ENCODE measurements at places on chromosomes 4 and X. TPM values are rescaled to one million over a fixed set of nuclear protein-coding genes. Genes with fewer than 3 reads are reported as not detected.

Gene FGF2
- total RNA-seq = 0.04 TPM

Gene SPIN2B
- total RNA-seq = 10.4 TPM

Gene ZNF157
- not detected for total RNA-seq

Gene DDX60
- total RNA-seq = 0.18 TPM

Gene DDX53
- not detected for total RNA-seq

Gene PLP1
- 0.27 TPM for total RNA-seq

Gene PFKFB1
- total RNA-seq = 1.7 TPM

Gene IDS
- total RNA-seq = 3.4 TPM

Gene FGFR3
- 40.2 TPM for total RNA-seq

Gene SHOX
- total RNA-seq = not detected

- H3K36me3 ChIP-seq = 0 out of 2 replicates have a peak, but pooled peaks cover 1% of the 10 kb centered on the region
- DNase-seq = no peak
- H3K4me1 ChIP-seq = peaks cover 38% of the 10 kb centered on the region
- H3K27ac ChIP-seq = no peak overlapping the region
Measured at GRCh38 chr4:153348006-153348405, 3.5 kb downstream of the MND1 start.

- H3K4me3 ChIP-seq = no peak overlapping the region
- no peak overlapping the region for H3K27ac ChIP-seq
- DNase-seq = no peak
- H3K36me3 ChIP-seq = no peaks in the 10 kb centered on the region
Measured at GRCh38 chr4:20254511-20255250, 3.0 kb downstream of the SLIT2 start.

GRCh38 chrX:153387987-153388721, 13.0 kb downstream of the PNMA6E start:
- no peak overlapping the region for H3K27ac ChIP-seq
- H3K36me3 ChIP-seq = no peaks in the 10 kb centered on the region
- DNase-seq = no peak
- no peaks in the 10 kb centered on the region for H3K4me1 ChIP-seq
- H3K4me3 ChIP-seq = no peak overlapping the region

GRCh38 chr4:98470831-98471230, 187.6 kb downstream of the TSPAN5 start:
- no peaks in the 10 kb centered on the region for H3K36me3 ChIP-seq
- H3K27me3 ChIP-seq = 0 out of 2 replicates have a peak, but pooled peaks cover 2% of the 10 kb centered on the region
- H3K27ac ChIP-seq = no peak overlapping the region
- no peak overlapping the region for H3K4me3 ChIP-seq
- H3K4me1 ChIP-seq = no peaks in the 10 kb centered on the region

DNA sequence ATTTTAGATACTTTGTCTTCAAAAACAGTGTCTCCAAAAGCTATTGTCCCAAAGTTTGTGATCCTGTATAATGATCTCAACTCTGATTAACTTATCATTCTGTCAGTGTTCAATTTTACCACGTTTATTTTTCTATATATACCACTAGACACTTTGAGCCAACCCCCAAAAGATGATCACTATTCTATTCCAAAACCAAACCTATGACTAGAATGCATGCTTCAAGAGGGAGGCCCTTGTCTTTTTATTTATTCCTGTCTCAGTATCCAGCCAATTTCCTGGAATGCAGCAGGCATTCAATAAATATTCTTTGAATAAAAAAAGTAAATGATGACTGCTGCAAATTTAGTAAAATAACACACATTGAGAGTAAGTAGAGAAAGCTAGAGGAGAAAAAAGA, 275.6 kb downstream of the LDB2 start:
- H3K4me3 ChIP-seq = no peak overlapping the region
- no peaks in the 10 kb centered on the region for H3K27me3 ChIP-seq
- H3K27ac ChIP-seq = no peak overlapping the region
- no peaks in the 10 kb centered on the region for H3K36me3 ChIP-seq
- no peaks in the 10 kb centered on the region for H3K4me1 ChIP-seq

DNA sequence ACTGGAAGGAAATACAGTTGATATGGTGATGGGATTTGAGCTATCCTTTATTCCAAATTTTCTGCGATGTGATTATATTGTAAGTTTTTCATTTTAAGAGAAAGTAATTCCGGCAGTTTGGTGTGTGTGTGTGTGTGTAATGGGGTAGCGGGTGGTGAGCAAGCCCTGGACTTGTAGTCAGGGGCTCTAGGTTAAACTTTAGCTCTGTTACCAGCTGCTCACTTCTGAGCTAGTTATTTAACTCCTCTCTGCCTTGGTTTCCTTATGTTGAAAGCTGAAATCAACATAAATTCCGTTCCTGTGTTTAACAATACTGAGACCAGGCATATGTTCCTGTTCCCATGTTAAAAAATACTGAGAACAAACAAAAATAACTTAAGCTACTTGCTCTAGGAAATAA, 174.1 kb upstream of the CASK start:
- H3K36me3 ChIP-seq = no peaks in the 10 kb centered on the region
- no peaks in the 10 kb centered on the region for H3K27me3 ChIP-seq
- no peak overlapping the region for H3K4me3 ChIP-seq
- peaks cover 14% of the 10 kb centered on the region for H3K4me1 ChIP-seq
- no peak overlapping the region for H3K27ac ChIP-seq

DNA sequence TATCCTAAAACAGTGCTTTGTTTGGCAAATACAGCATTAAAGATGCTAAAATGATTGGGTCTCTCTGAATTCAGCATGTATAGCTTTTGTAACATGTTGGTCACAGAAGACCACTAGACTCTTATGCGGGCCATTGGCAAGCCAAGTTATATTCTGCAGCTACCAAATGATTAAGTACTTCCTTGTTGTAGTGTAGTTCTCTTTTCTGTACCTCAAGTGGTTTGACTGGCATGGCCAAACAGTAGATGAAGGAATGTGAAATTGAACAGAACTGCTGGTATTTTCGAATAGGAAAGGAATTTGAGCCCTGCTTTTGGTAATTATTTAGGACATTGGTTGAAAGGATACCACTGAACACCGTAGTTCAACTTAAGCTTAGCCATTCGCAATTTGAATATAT, 193.9 kb upstream of the GPC4 start:
- peaks cover 33% of the 10 kb centered on the region for H3K36me3 ChIP-seq
- no peaks in the 10 kb centered on the region for H3K27me3 ChIP-seq
- peaks cover 56% of the 10 kb centered on the region for H3K4me1 ChIP-seq
- no peak overlapping the region for H3K4me3 ChIP-seq
- H3K27ac ChIP-seq = no peak overlapping the region

- no peak for DNase-seq
- H3K27me3 ChIP-seq = no peaks in the 10 kb centered on the region
- H3K27ac ChIP-seq = no peak overlapping the region
- no peaks in the 10 kb centered on the region for H3K36me3 ChIP-seq
- no peak overlapping the region for H3K4me3 ChIP-seq
- no peaks in the 10 kb centered on the region for H3K4me1 ChIP-seq
Measured at GRCh38 chr4:121344098-121344497, 36.7 kb downstream of the QRFPR start.

- H3K36me3 ChIP-seq = no peaks in the 10 kb centered on the region
- H3K27me3 ChIP-seq = no peaks in the 10 kb centered on the region
- H3K4me3 ChIP-seq = no peak overlapping the region
- peak overlapping the region; percentile 50 for H3K27ac ChIP-seq
- H3K4me1 ChIP-seq = peaks cover 26% of the 10 kb centered on the region
Measured at GRCh38 chr4:139153411-139154133, 23.4 kb downstream of the ELF2 start.

DNA sequence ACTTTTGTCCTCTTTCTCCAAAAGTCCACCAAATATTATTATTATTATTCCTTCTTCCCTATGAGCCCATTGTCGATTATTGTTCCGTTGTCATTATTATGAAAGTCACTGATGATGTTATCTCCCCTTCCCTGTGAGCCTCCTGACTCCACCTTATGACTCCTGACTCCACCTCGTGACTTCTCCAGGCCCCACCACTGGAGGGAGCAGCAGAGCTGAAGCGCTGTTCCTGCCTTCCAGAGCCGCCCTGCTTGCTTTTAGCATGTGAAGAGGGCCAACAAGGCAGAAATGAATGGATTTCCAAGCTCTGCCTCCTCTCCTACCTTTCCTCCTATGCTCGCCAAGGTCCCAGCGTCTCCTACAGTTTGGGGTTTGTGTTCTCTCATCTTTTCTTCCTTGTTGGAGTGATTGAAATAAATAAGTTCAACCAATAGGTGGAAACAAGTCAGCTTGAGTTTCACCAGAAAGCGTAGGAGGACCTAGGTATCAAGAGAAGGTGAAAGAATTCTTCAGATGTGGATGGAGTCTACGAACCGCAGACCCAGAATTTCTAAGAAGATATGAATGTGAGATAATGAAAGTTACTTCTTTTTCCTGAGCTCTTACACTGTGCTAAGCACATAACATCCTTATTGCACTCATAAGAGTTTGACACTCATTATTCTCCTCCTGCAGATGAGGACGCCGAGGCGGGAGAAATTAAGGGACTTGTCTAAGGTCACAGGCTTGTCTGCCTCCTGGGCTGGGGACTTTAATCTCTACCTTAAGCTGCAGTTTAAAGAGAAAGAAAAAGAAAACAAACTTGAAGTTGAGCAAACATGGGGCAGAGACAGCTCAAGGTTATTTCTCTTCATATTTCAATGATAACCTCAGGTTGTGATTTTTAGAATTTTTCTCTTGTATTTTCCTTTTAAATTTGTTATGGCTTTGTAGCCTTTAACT, 26.1 kb downstream of the IGSF1 start:
- H3K4me3 ChIP-seq = peak overlapping the region; percentile 30
- H3K4me1 ChIP-seq = peaks cover 37% of the 10 kb centered on the region

- H3K4me3 ChIP-seq = no peak overlapping the region
- no peak for DNase-seq
- H3K4me1 ChIP-seq = no peaks in the 10 kb centered on the region
- H3K36me3 ChIP-seq = peaks cover 27% of the 10 kb centered on the region
Measured at GRCh38 chr4:184784628-184785257, 41.0 kb downstream of the ACSL1 start.

DNA sequence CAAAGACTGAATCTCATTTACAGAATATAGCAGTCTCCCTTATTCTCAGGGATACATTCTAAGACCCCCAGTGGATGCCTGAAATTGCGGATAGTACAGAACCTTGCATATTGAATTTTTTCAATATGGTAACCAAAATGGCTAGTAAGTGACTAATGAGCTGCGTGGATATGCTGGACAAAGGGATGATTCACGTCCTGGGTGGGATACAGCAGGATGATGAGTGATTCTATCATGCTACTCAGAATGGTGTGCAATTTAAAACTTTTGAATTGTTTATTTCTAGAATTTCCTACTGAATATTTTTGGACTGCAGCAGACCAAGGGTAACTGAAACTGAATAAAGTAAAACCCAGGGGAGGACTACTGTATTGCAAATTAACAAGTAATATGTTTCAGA, 66.7 kb downstream of the STAG2 start:
- H3K36me3 ChIP-seq = no peaks in the 10 kb centered on the region
- H3K27me3 ChIP-seq = no peaks in the 10 kb centered on the region
- H3K27ac ChIP-seq = no peak overlapping the region
- H3K4me3 ChIP-seq = no peak overlapping the region
- no peak for DNase-seq

GRCh38 chrX:108097380-108097779, 5.8 kb downstream of the ATG4A start:
- no peaks in the 10 kb centered on the region for H3K36me3 ChIP-seq
- no peak for DNase-seq
- H3K27me3 ChIP-seq = no peaks in the 10 kb centered on the region
- no peak overlapping the region for H3K27ac ChIP-seq

- H3K4me3 ChIP-seq = no peak overlapping the region
- peak; percentile 26 for DNase-seq
Measured at GRCh38 chr4:40685300-40685699, 55.6 kb upstream of the RBM47 start.

- H3K27me3 ChIP-seq = no peaks in the 10 kb centered on the region
- H3K36me3 ChIP-seq = no peaks in the 10 kb centered on the region
- H3K4me1 ChIP-seq = 0 out of 2 replicates have a peak, but pooled peaks cover 13% of the 10 kb centered on the region
- no peak for DNase-seq
- no peak overlapping the region for H3K27ac ChIP-seq
Measured at GRCh38 chr4:133997436-133997835, 204.2 kb downstream of the PABPC4L start.

DNA sequence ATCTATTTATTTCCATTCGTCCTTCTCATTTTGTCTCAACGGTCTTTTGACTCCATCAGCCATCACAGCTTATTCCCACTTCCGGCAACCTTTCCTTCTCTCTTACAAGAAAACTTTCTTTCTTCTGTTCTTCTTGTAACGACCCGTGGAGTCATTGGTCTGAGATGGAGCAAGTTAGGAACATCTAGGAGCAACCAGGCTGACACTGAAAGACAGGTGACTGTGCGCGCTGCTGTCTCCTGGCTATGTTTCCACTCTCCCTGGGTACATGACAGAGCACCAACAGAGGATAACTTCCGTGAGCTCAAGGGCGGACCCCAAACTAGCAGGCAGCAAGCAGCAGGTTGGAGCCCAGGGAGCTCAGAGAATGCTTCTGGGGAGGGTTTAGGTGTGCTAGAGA, 2.5 kb downstream of the FGF5 start:
- H3K4me1 ChIP-seq = no peaks in the 10 kb centered on the region
- H3K27me3 ChIP-seq = peaks cover 2% of the 10 kb centered on the region
- H3K27ac ChIP-seq = no peak overlapping the region
- H3K36me3 ChIP-seq = no peaks in the 10 kb centered on the region

- no peaks in the 10 kb centered on the region for H3K27me3 ChIP-seq
- peak overlapping the region; percentile 16 for H3K27ac ChIP-seq
- H3K4me1 ChIP-seq = peaks cover 32% of the 10 kb centered on the region
Measured at GRCh38 chrX:100658941-100659381, 15.0 kb downstream of the SRPX2 start.
